Hepatocyte (in vitro differentiated cells): ENCODE measurements at places on chromosomes 7 and 10. TPM values are rescaled to one million over a fixed set of nuclear protein-coding genes. Genes with fewer than 3 reads are reported as not detected.

GRCh38 chr10:49389361-49389933, 6.4 kb downstream of the DRGX start:
- no peak overlapping the region for H3K27ac ChIP-seq
- no peaks in the 10 kb centered on the region for H3K36me3 ChIP-seq
- H3K4me3 ChIP-seq = no peak overlapping the region
- DNase-seq = no peak
- H3K27me3 ChIP-seq = peaks cover 67% of the 10 kb centered on the region
- no peaks in the 10 kb centered on the region for H3K4me1 ChIP-seq

DNA sequence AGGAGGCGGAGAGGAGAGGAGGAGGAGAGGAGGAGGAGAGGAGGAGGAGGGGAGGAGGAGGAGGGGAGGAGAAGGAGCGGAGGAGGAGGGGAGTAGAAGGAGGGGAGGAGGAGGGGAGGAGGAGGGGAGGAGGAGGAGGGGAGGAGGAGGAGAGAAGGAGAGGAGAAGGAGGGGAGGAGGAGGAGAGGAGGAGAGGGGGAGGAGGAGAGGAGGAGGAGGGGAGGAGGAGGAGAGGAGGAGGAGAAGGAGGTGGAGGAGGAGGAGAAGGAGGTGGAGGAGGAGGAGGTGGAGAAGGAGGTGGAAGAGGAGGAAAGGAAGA, 15.5 kb upstream of the CRCP start:
- H3K27ac ChIP-seq = peak overlapping the region; percentile 92
- no peak for DNase-seq
- no peak overlapping the region for H3K4me3 ChIP-seq
- no peaks in the 10 kb centered on the region for H3K27me3 ChIP-seq

- no peaks in the 10 kb centered on the region for H3K4me1 ChIP-seq
- H3K4me3 ChIP-seq = no peak overlapping the region
- no peak for DNase-seq
These were observed 11.1 kb downstream of the CDK1 start for GRCh38 chr10:60789340-60789739.

GRCh38 chr10:99582255-99582770, 37.9 kb downstream of the SLC25A28 start:
- H3K27me3 ChIP-seq = no peaks in the 10 kb centered on the region
- no peaks in the 10 kb centered on the region for H3K36me3 ChIP-seq
- no peak overlapping the region for H3K27ac ChIP-seq
- H3K4me3 ChIP-seq = no peak overlapping the region
- no peak for DNase-seq

GRCh38 chr7:7099584-7100014, 82.7 kb upstream of the C1GALT1 start:
- H3K27me3 ChIP-seq = no peaks in the 10 kb centered on the region
- no peaks in the 10 kb centered on the region for H3K36me3 ChIP-seq
- no peak overlapping the region for H3K4me3 ChIP-seq
- H3K4me1 ChIP-seq = peaks cover 13% of the 10 kb centered on the region
- peak overlapping the region; percentile 18 for H3K27ac ChIP-seq

DNA sequence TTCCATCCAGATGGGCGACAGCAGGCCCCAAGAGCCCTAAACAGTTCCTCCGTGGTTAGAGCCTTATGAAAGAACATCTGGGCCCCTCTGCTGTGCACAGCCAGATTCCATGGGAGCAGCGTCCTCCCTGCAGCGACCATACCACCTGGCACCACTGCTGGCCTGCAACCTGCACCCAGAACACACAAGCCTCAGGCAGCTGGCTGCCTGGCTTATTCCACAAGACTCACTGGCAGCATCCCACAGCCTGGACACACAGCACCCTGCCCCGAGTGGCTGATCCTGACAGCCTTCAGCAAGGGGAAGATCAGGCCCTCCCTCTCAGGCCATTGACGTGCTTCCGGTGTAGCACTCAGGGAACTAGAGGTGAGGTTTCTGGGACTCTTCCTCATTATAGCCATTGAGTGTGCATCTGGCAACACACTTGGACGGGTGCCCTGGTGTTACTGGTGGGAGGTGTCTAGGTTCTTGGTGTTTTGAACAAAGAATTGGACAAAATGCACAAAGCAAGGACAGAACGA, 33.7 kb upstream of the ERCC6 start:
- no peaks in the 10 kb centered on the region for H3K27me3 ChIP-seq
- H3K36me3 ChIP-seq = no peaks in the 10 kb centered on the region
- no peaks in the 10 kb centered on the region for H3K4me1 ChIP-seq
- H3K4me3 ChIP-seq = no peak overlapping the region
- no peak for DNase-seq

- H3K36me3 ChIP-seq = no peaks in the 10 kb centered on the region
- no peaks in the 10 kb centered on the region for H3K27me3 ChIP-seq
- H3K4me1 ChIP-seq = no peaks in the 10 kb centered on the region
- H3K4me3 ChIP-seq = no peak overlapping the region
These were observed 69.4 kb upstream of the HECTD2 start for GRCh38 chr10:91340613-91341362.

- no peak overlapping the region for H3K4me3 ChIP-seq
- H3K27me3 ChIP-seq = no peaks in the 10 kb centered on the region
- H3K4me1 ChIP-seq = no peaks in the 10 kb centered on the region
- H3K27ac ChIP-seq = no peak overlapping the region
- H3K36me3 ChIP-seq = no peaks in the 10 kb centered on the region
These were observed 68.8 kb upstream of the RSU1 start for GRCh38 chr10:16886031-16886430.

- no peak overlapping the region for H3K27ac ChIP-seq
- no peak for DNase-seq
- H3K4me1 ChIP-seq = no peaks in the 10 kb centered on the region
These were observed 6.1 kb upstream of the FGL2 start for GRCh38 chr7:77205706-77206105.

DNA sequence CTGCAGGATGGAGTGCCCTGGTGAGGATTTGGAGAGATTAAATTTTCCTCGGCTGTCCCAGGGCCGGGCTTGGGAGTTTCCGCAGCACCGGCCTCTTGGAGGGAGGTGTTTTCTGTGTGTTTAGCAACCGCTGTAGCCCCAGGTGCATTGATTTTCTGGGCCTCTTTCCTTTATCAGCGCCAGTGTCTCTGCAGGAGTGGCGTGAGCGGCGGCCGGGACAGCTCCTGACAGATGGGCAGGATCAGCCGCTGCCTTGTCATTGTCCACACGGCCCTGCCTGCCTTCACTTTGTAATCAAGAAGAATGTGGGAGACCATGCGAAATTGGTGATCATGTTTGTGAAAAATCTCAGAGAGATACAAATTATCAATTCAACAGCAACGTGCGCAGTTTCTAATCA, 32.4 kb downstream of the NKX6-2 start:
- DNase-seq = no peak
- H3K36me3 ChIP-seq = no peaks in the 10 kb centered on the region
- H3K27me3 ChIP-seq = no peaks in the 10 kb centered on the region
- H3K4me1 ChIP-seq = no peaks in the 10 kb centered on the region
- H3K27ac ChIP-seq = no peak overlapping the region

DNA sequence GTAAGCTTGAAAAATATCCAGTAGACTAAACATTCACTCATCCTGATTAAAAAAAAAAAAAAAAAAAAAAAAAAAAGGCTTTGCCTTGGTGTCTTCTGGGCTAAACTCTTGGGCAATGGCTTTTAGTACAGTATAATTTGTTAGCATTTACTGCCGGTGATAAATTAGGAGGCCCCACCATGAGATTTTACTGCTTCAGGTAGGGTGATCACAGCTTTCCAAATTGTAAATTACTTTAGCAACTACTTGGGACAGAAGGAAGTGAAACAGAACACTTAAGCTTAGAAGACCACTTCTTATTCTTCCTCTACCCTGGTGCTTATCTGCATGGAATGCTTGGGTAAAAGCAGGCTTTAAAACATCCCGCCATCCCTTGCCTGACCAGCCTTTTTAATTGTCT, 152.1 kb downstream of the HIBADH start:
- H3K4me3 ChIP-seq = no peak overlapping the region
- no peaks in the 10 kb centered on the region for H3K27me3 ChIP-seq
- H3K4me1 ChIP-seq = peaks cover 6% of the 10 kb centered on the region
- DNase-seq = no peak

GRCh38 chr10:64211466-64211865, 690.3 kb downstream of the REEP3 start:
- H3K27ac ChIP-seq = no peak overlapping the region
- H3K4me3 ChIP-seq = no peak overlapping the region
- no peaks in the 10 kb centered on the region for H3K27me3 ChIP-seq
- no peaks in the 10 kb centered on the region for H3K4me1 ChIP-seq

DNA sequence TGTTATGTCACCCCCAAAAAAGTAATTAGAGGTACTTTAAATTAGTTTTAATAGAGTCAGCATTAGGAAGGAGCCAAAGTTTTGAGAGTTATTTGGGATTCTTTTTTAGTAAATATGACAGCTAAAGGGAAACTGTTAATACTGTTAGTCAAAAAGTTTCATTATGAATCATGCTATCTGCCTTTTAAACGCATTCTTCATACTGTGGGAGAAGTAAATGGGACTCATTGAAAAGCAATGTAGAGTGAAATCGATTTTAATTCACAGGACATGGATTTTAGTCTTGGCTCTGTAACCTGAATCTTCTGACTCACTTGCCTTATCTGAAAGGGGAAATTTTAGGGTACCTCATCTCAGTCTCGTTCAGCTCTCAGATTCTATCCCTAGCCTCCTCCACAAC, 105.1 kb downstream of the AASS start:
- no peak for DNase-seq
- H3K4me3 ChIP-seq = no peak overlapping the region
- H3K27me3 ChIP-seq = no peaks in the 10 kb centered on the region
- H3K27ac ChIP-seq = no peak overlapping the region
- no peaks in the 10 kb centered on the region for H3K36me3 ChIP-seq

DNA sequence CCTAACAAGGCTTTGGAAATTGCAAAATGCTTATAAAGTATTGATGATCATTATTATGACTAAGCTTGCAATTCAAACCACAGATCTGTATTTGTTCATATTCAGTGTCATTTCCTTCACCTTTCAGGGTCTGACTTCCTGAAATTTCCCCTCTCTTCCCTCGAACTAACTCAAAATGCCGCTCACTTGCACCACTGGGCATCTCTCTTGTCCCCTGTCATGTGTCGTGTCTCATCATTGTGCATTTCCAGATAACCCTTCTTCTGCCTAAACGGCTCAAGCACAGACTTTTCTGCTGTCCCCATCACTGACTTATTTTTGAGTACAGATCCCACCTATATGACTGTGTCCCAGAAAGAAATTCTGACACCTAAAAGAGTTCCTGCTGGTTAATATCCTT, 41.0 kb upstream of the CELF2 start:
- no peak overlapping the region for H3K27ac ChIP-seq
- no peak for DNase-seq
- H3K4me3 ChIP-seq = no peak overlapping the region
- H3K36me3 ChIP-seq = no peaks in the 10 kb centered on the region
- H3K27me3 ChIP-seq = peaks cover 6% of the 10 kb centered on the region

DNA sequence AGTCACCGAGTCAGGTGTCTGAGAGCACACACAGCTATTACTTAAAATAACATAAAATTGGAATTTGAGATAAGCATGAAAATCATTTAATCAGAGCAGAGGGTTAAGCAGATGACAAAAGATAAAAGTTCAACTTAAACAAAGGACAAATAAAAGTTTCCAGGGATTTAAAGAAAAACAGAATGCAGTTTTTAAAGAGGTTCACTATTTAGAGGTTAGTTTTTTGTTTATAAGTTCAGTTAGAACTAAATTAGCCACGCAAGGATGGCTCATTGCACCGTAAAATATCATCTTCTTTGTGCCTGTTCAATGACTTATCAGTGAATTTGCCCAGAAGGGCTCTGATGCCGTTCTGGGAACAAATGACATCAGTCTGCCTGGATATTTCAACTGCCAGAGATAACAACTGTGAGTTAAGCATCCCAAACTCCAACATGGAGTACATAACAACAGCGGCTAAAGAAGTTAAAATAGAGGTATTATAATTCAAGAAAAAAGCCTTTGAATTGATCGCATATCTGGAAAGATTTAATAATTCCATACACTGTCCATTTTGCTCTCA, 107.8 kb downstream of the ANK3 start:
- H3K36me3 ChIP-seq = no peaks in the 10 kb centered on the region
- DNase-seq = no peak
- H3K27me3 ChIP-seq = no peaks in the 10 kb centered on the region
- H3K4me1 ChIP-seq = peaks cover 9% of the 10 kb centered on the region
- no peak overlapping the region for H3K4me3 ChIP-seq

- H3K36me3 ChIP-seq = no peaks in the 10 kb centered on the region
- H3K4me3 ChIP-seq = no peak overlapping the region
- H3K27me3 ChIP-seq = no peaks in the 10 kb centered on the region
- peaks cover 35% of the 10 kb centered on the region for H3K4me1 ChIP-seq
- H3K27ac ChIP-seq = peak overlapping the region; percentile 2
- DNase-seq = no peak
These were observed 124.4 kb downstream of the KCNMA1 start for GRCh38 chr10:77513220-77513619.

DNA sequence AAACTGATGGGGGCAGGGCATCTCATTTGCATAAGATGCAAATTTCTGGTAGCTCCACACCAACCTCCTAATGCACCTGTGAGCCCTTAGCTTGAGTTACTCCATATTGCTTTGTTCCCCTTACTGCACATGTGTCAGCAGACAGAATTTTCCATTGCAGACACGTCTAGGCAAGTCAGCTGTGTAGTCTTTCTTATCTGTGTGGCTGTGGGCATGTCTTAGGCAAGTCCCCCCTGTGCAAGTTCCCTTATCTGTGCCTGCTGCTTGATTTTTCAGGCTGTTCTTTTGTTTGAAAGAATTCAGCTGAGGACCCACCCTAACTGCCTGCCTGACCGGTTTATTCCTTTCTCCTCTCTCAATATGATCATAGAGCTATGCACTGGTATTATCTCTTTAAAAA, 28.5 kb upstream of the TRIM24 start:
- H3K27me3 ChIP-seq = no peaks in the 10 kb centered on the region
- H3K27ac ChIP-seq = no peak overlapping the region
- H3K36me3 ChIP-seq = no peaks in the 10 kb centered on the region
- no peak overlapping the region for H3K4me3 ChIP-seq

DNA sequence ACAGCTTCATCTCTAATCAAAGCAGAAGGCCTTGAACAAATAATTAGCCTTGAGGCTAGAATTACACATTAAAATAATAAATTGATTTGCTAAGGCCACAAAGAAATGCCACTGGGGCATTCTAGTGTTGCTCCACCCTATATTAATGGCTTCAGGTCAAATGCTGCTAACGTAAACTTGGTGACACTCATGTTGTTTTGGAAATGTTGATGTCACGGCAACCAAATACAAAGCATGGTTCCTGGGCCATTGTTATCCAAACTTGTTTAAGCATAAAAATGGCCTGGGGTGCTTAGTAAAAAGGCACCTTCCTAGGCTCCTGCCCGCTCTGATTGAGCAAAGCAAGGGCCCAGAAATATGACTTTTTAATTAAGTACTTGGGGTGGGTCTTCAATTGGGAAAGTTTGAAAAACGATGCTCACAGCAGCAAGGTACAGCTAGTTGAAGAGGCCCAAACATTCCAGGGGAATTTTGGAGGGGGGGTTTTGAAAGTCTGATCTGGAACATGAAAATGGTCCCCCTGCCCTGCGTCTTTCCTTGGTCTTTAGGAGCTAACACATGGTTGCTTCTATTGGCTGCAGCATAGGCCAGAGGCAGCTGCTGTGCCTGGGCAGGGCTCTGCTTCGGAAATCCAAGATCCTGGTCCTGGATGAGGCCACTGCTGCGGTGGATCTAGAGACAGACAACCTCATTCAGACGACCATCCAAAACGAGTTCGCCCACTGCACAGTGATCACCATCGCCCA, 67.8 kb downstream of the ABCC2 start:
- H3K4me3 ChIP-seq = no peak overlapping the region
- no peaks in the 10 kb centered on the region for H3K27me3 ChIP-seq
- H3K36me3 ChIP-seq = no peaks in the 10 kb centered on the region

The GBX1 gene
- total RNA-seq = not detected in 2 replicates

The CFTR gene
- total RNA-seq = 72.9 and 87.0 TPM in 2 replicates

The CALHM1 gene
- total RNA-seq = not detected in 2 replicates

The SCART1 gene
- total RNA-seq = 0.16 and 1.00 TPM in 2 replicates

The ACHE gene
- total RNA-seq = 3.2 and 4.6 TPM in 2 replicates

The IL6 gene
- 1.6 and 4.3 TPM in 2 replicates for total RNA-seq

The BICC1 gene
- 16.4 and 20.4 TPM in 2 replicates for total RNA-seq

The GSTO2 gene
- total RNA-seq = 2.5 and 2.7 TPM in 2 replicates

The PTPRN2 gene
- 1.8 and 2.1 TPM in 2 replicates for total RNA-seq
